ENCODE measurements at places on chromosomes 4 and X.

DNA sequence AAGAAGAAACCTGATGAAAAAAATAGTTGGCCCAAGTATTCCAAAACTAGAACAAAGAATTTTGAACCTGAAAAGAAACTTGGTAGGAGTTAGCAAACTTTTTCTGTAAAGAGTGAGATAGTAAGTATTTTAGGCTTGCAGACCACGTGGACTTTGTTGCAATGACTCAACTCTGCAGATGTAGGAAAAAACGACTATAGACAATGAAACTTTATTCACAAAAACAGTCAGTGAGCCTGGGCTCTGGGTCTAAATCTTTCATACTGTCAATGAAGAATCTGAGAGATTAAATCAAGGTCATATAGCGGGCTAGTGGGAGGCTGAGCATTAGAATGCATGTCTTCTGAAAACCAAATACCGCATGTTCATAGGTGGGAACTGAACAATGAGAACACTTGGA, 23.0 kb downstream of the SH3D19 start:
- no peak for DNase-seq

- no peak for DNase-seq
These were observed 211.8 kb upstream of the PSAPL1 start for GRCh38 chr4:7646384-7647061.

- DNase-seq: no peak
These were observed 45.3 kb upstream of the MID1 start for GRCh38 chrX:10665681-10666080.

DNA sequence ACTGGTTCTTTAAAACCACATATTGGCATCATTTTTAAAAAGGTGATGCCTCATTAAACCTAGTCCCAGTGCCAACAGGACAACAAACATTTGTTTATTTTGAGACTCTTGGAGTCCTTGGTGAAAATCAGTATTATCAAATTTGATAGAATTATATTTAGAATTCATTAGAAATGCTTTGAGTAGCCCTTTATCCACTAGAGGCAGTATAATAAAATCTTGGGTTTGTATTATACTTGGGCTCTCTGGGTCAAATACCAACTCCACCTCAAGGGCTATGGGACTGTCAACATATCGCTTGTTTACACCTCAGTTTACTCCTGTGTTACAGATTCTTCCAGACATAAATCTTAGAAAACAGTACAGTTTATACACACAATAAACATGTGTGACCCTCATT, 335.7 kb upstream of the FSTL5 start:
- no peak for DNase-seq

DNA sequence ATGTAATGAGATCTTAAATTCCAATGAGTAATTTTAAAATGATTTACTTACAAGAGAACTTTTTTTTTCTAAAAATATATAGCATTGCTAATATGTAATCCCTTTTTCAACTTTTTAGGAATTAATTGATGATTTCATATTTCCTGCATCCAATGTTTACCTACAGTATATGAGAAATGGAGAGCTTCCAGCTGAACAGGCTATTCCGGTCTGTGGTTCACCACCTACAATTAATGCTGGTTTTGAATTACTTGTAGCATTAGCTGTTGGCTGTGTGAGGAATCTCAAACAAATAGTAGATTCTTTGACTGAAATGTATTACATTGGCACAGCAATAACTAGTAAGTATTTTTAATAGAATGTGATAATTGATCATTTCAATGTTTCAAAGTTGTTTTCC, 113.2 kb downstream of the USP9X start:
- no peak for DNase-seq

GRCh38 chr4:77877167-77877566, 14.5 kb downstream of the MRPL1 start:
- no peak for DNase-seq

GRCh38 chr4:54446581-54446980, 211.2 kb upstream of the KIT start:
- DNase-seq: no peak

DNA sequence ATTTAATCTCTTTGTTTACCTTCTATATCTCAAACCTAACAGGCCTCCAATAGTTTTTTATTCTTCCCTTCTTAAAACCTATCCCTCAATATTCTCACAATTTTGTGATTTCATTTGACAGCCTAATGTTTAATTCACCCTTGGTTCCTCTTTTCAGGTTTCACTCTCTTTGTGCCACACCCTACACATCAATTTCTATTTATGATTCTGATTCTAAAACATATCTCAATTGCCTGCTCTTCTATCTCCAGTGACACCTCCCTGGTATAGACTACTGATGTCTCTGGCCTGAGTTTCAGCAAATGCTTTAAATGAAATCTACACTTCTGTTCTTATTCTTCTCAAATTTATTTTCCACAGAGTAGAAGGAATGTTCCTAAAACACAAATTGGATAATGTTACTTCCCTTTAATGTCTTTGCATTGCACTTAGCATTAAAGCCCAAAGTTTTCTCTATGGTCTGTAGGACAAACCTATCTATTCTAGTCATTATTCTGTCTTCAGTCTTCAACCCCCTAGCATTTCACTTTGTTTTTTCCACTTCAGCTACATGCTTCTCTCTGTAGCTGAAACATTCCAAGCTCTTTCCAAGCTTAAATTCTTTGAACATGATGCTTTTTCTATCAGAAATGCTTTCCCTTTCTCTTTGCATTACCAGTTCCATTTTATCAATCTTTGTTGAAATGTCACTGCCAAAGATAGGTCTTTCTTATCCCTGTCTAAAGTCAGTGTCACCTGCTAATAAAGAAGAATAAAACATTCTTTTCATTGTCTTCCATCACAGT, 622.0 kb downstream of the CENPC start:
- DNase-seq: no peak

- DNase-seq: no peak
These were observed 134.7 kb downstream of the PALLD start for GRCh38 chr4:168631241-168632162.

GRCh38 chr4:1179089-1179441, 6.7 kb upstream of the SPON2 start:
- DNase-seq: no peak

DNA sequence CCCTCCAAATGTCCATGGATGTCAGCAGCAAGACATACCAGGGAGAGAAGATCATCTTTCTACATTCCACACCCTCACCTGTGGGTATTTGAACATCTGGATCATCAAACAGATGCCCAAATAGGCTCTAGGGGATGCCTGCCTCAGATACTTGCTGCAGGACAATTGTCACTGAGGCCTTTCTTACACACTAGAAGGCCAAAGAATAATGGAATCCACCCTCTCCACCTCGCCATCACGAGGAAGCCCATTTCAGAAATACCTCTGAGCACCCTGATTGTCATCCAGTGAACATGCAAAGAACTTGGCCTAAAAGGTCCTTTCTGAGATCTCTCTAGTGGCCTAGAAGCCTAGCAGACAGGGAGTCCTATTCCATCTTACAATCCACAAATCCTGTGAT, 6.9 kb upstream of the KIAA1210 start:
- DNase-seq: no peak

DNA sequence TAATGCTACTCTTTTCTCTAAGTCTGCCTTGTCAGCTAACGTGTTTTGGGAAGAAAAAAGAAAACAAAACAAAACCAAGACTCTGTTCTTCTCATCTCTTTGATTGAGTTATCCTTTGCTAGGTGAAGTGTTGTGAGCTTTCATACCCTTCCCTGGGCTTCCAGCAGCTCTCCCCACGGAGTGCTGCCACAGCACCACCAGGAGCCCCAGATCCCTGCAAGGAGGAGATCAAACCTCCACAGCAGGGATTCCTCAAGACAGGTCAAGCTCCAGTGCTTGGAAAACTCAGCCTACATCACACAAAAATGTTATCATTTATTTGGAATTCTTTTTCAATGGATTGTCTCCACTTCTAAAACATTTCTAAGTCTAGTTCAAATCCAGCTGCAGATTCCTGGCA, 1981.9 kb upstream of the TENM3 start:
- no peak for DNase-seq

DNA sequence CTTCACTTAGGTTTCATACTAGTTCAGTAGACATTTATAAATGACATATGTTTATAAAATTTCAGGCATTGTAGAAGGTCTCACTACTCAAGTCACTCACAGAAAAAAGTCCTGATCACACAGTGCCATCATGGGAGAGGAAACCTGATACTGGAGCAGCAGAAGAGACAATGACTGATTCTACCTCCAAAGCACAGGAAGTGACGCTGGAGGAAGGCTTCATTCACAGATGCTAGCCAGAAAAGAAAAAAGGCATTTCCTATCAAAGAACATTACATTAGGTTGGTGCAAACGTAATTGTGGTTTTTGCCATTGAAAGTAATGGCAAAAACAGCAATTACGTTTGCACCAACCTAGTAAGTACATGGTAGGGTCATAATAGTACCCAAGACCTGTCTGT, 79.5 kb downstream of the RASGEF1B start:
- DNase-seq: no peak

GRCh38 chr4:51918251-51918650, 75.3 kb downstream of the DCUN1D4 start:
- no peak for DNase-seq

Measured in activated T-cell treated with anti-CD3 and anti-CD28 coated beads for 1 hour (primary cell).